ENCODE measurements at places on chromosomes 6 and 20.

GRCh38 chr6:56579155-56579851, 63.4 kb downstream of the DST start:
- no peak for DNase-seq

- DNase-seq, result no peak
Observed at GRCh38 chr6:8400663-8401062, 34.7 kb downstream of the SLC35B3 start.

DNA sequence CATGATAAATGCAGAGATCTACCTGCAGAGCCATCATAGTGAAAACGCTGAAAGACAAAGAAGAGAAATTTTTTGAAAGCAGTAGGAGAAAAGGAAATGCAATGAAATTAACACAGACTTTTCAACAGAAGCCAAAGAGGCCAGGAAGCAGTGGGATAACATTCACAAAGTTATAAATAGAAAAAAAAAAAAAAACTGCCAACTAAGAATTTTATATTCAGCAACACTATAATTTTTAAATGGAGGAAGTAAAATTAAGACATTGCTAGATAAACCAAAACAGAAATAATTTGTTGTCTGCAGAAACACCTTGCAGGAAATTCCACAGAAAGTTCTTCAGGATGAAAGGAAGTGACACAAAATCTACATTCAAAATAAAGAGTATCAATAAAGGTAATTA, 591.5 kb upstream of the ID4 start:
- no peak for DNase-seq

- DNase-seq, result peak; percentile 32
Observed at GRCh38 chr6:52155791-52156576, 30.2 kb upstream of the IL17A start.

- DNase-seq, result no peak
Observed at GRCh38 chr6:132731086-132731485, 17.2 kb upstream of the VNN1 start.

DNA sequence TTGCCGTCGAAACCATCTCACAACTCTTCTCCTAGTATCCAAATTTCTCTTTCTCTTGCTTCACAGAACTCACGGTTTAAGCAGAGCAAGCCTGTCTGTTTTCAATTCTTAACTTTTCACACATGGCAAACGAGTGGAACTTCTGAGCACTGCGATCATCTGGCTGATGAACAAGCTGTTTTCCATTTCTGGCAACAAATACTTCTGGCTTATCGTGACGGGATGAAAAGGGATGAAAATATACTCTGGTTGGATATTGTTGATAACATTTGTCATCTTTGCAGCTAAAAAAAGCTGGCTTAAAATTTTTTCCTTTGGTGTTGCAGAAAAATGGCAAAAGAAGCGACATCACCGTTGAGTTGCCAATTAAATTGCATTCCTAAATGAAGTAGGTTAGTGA, 515.2 kb upstream of the JARID2 start:
- DNase-seq, result no peak

- peak; percentile 80 for DNase-seq
Observed at GRCh38 chr20:64057628-64058498, 5.1 kb upstream of the TCEA2 start.

- DNase-seq, result no peak
Observed at GRCh38 chr6:119299694-119300093, 49.9 kb downstream of the MAN1A1 start.

- DNase-seq, result no peak
Observed at GRCh38 chr6:91447530-91448254, 860.8 kb upstream of the MAP3K7 start.

- no peak for DNase-seq
Observed at GRCh38 chr6:147042679-147043078, 161.5 kb upstream of the STXBP5 start.

- no peak for DNase-seq
Observed at GRCh38 chr6:25902071-25902470, 28.0 kb upstream of the SLC17A3 start.

- DNase-seq, result no peak
Observed at GRCh38 chr20:26163890-26164289, 467.2 kb upstream of the ZNF337 start.

DNA sequence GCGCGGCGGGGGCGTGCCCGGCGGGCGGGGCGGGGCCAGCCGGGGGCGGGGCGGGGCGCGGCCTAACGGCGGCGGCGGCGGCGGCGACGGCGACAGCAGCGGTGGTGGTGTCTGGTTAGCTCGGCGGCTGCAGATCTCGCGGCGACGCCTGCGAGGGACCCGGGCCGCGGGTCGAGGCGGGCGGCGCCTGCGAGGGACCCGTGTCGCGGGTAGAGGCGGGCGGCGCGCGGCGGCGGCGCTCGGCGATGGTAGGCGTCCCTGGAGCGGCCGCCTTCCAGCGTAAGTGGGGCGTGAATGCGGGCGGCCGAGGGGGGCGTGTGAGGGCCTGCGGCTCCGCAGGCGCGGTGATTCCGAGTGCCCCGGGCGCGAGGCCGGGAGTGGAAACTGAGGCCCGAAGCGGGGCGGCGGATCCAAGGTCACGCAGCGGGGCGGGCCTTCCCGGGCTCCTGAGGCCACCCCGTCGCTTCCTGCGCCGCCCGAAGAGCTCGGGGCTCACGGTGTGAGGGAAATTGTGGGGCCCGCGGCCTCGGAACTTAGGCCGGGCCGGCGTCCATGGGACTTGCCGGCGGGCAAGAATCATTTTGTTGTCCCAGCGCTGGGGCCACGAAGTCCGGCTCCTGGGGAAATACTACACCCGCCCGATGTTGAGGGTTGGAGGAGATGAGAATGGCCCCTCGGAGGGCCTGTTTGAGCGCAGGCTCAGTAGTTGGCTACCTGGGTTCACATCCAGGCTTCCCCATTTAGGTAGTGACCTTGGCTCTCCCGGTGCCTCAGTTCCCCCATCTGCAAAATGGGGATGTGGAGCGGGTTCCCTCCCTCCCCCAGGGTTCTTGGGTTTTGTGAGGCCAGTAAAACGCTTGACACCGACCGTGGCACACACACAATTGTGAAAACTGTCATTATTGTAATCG, at the start of gene CBFA2T2:
TSS of gene CBFA2T2 (plus strand) at position 74 of the 911 bp plus-strand sequence. CDS start at position 246, 172 bp downstream.
- no peak for DNase-seq

GRCh38 chr20:41601742-41602141, 16.4 kb downstream of the CHD6 start:
- no peak for DNase-seq

GRCh38 chr20:19757487-19758132, 448 bp upstream of the RIN2 start:
- peak; percentile 96 for DNase-seq

- no peak for DNase-seq
Observed at GRCh38 chr6:37618916-37619590, 78.6 kb downstream of the MDGA1 start.

- no peak for DNase-seq
Observed at GRCh38 chr6:132614554-132614953, 9.5 kb downstream of the TAAR2 start.

- no peak for DNase-seq
Observed at GRCh38 chr6:167526465-167527368, 201.8 kb downstream of the TTLL2 start.

GRCh38 chr20:34083137-34083536, 28.9 kb downstream of the EIF2S2 start:
- DNase-seq, result peak; percentile 41

- no peak for DNase-seq
Observed at GRCh38 chr6:56524891-56525703, 117.6 kb downstream of the DST start.

DNA sequence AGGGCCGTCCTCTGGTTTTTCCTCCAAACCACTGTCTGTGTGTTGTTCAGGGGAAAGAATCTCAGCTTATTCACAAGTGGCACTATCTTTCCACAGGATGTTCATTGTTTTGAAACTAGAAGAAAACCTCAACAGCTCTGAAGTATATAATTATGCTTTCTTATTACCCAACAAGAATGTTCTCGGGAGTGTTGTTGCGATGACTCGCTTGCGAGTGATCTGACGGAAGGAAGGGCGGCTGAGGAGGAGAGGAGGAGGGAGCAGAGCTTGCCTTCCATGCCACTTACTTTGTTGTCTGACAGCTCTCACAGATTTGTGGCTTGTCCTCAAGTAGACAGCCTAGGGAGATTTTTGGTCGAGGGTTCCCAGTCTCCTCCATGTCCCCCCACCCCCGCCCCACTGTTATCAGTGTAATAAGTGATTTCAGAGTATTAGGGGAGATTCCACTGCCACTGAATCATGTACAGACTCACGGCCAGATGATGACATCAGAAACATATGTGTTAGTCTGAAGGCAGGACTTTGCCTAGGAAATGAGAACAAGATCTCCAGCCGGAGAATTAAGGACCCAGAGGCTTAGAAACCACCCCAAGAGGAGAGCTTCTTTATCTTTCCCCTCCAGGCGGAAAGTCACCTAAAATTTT, 80.7 kb upstream of the CCN6 start:
- DNase-seq, result peak; percentile 68

GRCh38 chr6:143160015-143160414, 99.3 kb downstream of the AIG1 start:
- no peak for DNase-seq

DNA sequence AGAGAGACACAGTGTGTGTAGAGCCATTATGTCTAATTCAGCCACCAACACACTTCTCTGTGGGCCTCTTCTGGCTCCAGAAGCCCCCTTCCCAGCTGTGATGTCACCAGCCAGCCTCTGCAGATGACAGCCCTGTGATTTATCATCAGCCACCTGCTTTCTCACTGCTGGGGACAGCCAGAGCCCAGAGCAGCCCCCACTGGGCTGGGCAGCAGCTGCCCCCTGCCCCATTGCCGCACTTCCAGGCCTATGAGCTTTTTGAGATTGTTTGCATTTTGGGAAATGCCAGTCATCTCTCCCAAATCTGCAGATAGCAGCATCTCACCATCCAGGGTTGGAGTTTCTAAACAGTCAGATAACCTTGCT, 21.9 kb upstream of the STX16 start:
- DNase-seq, result peak; percentile 76

All from right hindlimb (tissue), 1 donor.